ENCODE measurements at places on chromosomes 4 and X.

GRCh38 chr4:132334081-132334480 is 815.0 kb upstream of the PCDH10 start:
- DNase-seq: no peak

DNA sequence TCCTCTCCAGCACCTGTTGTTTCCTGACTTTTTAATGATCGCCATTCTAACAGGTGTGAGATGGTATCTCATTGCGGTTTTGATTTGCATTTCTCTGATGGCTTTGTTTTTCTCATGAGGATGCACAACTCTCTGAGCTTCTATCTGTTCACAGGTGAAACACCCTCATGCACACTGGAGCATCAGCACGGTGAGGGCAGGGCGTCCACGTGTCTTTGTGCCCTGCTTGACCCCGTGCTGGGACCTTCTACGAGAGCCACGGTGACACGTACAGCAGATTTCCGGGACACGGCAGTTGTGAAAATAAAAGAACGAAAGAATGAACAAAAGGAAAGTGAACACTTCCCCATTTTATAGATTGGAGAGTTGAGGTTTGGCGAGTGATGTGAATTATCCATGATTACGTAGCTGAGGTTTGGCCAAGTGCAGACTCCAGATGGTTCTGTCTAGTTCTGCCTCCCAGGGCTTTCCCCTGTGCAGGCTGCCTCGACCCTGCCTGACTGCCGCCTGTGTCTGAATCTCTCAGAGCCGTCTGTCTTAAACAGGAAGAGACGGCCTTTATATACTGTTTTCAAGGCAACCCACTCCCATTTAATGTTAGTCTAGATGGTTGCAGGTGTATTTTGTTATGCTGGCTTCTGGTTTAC is 67.8 kb upstream of the SORBS2 start:
- DNase-seq: no peak

DNA sequence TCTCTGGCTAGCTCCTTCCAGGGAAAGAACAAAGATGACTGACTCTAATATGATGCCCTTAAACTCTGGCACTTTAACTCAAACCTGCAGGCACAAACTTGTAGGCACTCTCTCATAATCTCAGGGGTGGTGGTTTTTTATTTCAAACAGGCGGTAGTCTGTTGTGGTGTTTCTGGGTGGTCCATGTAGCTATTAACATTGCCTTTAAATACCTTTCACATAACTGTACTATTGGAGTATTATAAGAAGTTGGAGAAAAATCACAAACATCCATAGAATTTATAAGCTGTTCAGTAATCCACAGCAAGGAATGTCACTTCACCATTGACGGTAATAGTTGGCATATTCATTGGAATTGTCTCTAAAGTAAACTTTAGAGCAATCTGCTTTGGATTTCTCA is 204.2 kb upstream of the PDE5A start:
- DNase-seq: no peak

- DNase-seq: no peak
These were observed 81.7 kb downstream of the MAD2L1 start for GRCh38 chr4:119984996-119985395.

DNA sequence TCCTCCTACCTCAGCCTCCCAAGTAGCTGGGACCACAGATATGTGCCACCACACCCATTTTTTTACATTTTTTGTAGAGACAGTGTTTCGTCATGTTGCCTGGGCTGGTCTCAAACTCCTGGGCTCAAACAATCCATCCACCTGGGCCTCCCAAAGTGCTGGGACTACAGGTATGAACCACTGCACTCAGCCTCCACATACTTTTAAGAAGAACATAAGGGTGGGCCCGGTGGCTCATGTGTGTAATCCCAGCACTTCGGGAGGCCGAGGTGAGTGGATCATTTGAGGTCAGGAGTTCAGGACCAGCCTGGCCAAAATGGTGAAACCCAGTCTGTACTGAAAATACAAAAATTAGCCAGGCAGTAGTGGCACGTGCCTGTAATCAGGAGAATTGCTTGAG is 51.5 kb upstream of the MXD4 start:
- no peak for DNase-seq

- DNase-seq: no peak
These were observed 9.0 kb upstream of the DRP2 start for GRCh38 chrX:101210630-101211029.

DNA sequence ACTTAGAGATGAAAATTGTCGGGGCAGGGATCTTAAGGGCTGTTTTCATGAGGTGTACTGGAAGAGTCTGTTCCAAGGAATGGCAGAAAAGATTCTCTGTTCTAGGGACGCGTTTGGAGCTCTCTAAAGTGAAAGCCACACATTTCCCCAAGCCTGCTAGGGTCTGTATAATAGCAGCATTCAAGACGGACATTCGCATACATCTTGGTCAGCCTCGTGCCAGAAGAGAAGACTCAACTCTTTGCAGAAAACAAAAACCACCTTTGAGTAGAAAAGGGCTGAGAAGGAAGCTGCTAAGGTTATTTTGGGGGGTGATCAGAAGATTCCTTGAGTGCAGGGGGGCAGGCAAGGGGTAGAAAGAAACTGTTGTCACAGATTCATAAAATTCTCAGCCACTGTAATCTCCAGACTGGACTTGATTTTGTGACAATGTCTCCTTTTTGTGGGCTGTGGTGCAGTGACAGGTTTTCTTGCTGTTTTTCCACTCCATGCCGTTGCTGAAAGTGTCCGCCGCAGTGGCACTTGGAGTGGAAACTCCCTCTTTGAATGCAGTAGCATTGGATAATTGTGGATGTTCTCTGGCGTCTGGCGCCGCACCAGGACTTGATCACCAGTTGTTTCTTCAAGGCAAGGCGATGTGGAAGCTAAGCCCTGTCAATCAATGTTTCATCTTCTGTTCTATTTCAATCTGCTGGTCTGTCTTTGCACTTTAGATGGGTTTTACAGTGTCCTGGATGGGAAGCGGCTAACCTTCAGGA is 2.9 kb downstream of the GYG2 start:
- no peak for DNase-seq

DNA sequence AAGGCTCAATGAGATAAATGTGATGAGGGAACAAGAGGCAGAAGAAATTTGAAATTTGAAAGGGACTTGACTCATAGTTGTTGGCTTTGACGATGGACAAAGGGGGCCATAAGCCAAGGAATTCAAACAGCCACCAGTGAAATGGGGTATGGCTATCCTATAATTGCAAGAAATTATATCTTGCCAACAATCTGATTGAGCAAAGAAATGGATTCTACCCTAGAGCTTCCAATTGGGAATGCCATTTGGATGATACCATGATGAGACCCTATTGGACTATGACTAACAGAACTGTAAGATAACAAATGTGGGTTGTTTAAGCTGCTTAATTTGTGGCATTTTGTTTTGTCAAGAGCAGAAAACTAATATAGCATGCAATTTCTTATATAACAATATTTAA is 270.1 kb upstream of the ARSJ start:
- DNase-seq: no peak

Data from nephron progenitor cell (in vitro differentiated cells).